ENCODE measurements at places on chromosomes 5 and 9.

DNA sequence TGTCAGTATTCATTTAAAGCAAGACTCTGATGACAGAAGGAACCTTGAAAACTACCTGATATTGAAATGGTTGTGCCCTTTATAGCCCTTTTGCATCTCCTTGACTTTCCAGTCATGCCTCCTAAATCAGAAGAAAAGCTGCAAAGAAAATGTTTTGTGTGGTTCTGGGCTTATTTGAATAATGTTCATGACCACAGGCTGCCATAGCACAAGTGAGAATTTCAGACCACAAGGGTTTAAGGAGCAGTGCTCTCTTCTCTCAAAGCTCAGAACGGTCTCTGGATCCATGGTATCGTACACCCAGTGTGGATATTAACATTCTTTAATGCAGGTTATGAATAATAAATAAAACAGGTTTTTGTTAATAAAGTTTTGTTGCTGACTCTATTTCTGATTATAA, 54.2 kb downstream of the GPR107 start:
- no peak for DNase-seq

DNA sequence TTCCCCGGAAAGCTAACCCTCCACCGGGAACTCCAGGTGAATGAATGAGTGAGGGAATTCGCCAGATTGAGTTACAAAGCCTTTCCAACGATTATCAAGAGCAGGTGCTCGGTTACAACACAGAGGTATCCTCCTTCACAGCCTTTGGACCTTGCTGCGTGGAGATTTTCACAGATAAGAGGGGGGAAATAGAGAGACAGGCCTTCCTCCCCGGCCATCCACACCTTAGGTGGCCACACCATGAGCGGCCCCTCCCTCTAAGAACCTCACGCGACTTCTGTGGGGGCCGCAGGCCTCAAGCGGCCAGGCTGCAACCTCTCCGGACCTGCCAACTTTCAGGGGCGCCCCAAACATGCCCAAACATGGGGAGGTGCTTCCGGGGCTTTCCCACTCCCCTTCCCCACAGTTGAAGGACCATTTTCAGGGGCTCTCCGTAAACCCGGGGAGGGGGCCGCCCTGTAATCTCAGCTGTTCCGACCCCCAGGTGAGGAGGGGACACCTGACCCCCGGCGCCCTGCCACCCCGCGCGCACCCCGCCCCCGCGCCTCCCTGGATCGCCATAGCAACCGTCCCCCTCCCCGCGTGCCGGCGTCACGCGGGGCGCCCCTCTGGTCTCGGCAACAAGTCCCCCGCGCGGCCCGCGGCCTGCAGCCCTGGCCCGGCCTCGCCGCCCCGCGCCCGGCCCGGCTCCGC, 603 bp downstream of the DENND1A start:
- no peak for DNase-seq

DNA sequence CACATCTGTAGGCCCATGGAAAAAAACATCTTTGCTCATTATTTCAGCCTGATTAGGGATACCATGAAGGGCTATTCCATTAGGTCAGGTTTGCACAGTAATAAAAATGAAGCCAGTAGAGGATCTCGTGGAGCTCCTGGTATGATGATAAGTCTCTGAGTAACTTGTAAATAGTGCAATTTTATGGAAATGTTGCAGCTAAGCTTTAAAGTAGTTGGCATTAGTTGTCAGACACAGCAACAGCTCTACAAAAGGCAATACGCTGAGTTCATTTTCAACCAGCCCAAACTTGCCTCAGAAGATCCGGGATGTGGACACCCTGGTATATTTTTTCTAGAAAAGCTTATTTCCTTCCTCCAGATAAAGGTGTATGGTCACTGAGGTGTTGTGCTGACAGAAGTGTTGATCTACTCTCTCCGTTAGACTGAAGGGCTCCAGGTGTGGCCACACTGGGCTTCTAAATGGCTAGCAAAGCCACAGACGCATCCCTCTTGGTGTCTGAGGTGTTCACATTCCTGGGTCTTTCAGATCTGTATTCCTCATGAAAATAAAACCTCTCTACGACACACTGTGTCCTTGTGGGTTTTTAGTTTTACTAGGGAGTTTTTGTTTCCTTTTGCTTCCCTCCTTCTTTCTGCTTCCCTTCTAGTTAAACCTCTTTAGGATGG, 141.6 kb downstream of the GHR start:
- DNase-seq, result no peak

DNA sequence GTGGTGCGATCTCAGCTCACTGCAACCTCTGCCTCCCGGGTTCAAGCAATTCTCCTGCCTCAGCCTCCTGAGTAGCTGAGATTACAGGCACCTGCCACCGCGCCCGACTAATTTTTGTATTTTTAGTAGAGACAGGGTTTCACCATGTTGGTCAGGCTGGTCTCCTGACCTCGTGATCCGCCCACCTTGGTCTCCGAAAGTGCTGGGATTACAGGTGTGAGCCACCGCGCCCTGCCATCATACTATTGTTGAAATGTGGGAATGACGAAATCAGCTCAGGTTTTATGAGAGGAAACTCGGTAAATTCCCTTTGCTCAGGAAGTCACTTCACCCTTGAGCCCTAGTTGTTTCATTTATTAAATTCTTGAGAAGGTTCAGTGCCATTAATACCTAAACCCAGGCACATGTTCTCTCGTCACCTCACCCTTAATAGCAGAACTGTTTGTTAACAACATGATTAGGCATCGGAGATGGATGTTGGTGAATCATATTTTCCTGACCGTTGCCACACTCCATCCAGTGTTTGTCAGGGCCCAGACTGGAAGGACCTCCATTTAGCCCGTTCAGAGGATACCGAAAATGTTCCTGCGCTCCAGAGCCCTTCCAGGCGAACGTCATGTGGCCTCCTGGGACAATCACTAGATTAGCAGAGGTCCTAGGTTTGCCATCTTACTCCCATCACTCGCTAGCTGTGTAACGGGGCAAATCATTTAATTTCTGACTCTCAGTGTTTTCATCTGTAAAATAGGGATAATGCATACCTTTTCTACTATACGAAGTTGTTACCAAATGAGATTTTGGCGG, 20.0 kb upstream of the CREBRF start:
- DNase-seq, result no peak

DNA sequence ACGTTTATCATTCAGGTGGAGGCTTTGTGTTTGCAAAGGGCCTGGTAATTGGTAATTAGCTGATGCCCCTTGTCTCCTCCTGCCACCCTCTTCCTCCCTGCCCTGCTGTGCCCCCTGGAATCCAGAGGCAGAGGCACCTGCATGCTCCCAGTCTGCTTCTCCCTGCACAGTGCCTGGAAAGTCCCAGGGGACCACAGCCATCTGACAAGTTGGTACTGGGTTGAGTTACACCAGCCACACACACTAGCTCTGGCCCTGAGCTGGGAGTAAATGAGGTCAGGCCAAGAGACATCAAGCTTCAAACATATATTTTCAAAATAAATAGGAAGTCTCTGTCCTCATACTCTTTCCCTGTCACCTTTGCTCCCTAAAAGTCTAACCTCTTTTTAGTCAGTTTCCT, 56.3 kb downstream of the INSYN2B start:
- DNase-seq, result no peak

- DNase-seq, result no peak
These were observed 116.1 kb upstream of the TNC start for GRCh38 chr9:115234094-115234493.

DNA sequence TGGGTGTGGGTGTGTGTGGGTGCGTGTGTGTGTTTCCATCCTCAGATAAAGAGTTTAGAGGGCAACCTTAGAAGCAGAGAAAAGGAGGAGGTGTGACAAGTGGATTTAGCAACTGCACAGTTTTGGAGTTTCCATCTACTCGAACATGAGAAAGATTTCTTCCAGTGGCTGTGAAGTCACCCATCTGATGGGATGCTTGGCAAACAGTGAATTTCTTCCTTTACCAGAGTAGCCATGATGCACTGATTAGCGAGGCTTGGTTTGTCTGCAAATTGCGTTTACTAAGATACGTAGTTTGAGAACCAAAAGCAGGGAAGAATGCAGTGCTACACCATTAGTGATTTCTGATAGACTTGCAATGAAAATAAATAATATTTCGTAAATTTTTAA, 791 bp upstream of the STARD4 start:
- peak; percentile 57 for DNase-seq

DNA sequence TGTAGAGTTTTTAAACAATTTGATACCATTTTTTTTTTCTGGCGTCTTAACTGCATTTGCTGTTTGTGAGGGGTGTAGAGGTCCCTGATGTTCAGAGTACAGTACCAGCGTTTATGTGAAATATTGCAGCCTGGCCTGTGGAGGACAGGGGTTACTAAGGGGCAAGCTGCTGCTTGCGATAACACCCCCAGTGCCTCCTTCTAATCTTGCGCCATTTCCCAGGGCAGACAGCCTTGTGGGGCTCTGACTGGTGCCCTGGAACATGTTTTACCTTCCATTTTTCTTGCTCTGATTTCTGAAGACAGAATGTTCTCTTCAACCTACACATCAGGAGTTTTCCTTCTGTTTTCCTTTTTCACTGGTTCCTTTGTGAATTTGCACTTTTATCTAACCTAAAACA, 142.9 kb downstream of the DOCK8 start:
- DNase-seq, result no peak

- DNase-seq, result no peak
These were observed 21.2 kb downstream of the SYK start for GRCh38 chr9:90822866-90823265.

Data from activated CD8-positive, alpha-beta memory T cell treated with anti-CD3 and anti-CD28 coated beads for 4 hours (primary cell).